ENCODE measurements at places on chromosomes 1 and 21. TPM values are rescaled to one million over a fixed set of nuclear protein-coding genes. Genes with fewer than 3 reads are reported as not detected.
A peak's percentile ranks its signal among the peaks of the same experiment; 100 is the strongest.

DNA sequence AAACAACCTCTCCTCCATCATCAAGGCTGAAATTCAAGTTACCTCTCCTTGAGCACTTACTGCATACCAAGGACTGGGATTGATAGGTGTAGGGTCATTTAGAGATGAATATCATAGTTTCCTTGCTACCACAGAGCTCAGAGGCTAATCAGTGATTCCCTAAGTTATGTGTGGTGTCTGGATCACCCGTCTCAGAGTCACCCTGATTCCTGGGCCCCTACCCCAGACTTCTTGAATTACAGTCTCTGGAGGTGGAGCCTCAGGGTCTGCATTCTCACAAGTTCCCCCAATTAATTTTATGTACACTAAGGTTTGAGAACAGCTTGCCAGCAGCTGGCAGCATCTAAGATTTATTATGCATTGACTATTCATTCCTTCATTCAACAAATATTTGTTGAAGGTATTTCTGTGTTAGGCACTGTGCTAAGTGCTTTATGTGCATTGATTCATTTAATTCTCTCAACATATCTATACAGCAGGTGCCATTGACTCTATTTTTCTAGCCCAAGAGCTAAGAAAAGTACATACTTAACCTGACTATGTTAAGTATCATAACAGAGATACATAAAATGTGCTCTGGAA is 182.9 kb upstream of the FGGY start:
- DNase-seq, result no peak
- H3K27me3 ChIP-seq, result no peaks in the 10 kb centered on the region
- H3K36me3 ChIP-seq, result no peaks in the 10 kb centered on the region
- no peak overlapping the region for H3K4me3 ChIP-seq
- H3K27ac ChIP-seq, result no peak overlapping the region

- no peak for DNase-seq
- H3K4me3 ChIP-seq, result no peak overlapping the region
- H3K36me3 ChIP-seq, result peaks cover 25% of the 10 kb centered on the region
- H3K4me1 ChIP-seq, result peaks cover 89% of the 10 kb centered on the region
These were observed 19.6 kb downstream of the SDC3 start for GRCh38 chr1:30888975-30889374.

- H3K27me3 ChIP-seq, result no peaks in the 10 kb centered on the region
- H3K27ac ChIP-seq, result no peak overlapping the region
- H3K36me3 ChIP-seq, result no peaks in the 10 kb centered on the region
- H3K4me1 ChIP-seq, result no peaks in the 10 kb centered on the region
These were observed 32.6 kb downstream of the NMNAT2 start for GRCh38 chr1:183385340-183386144.

The PPIE gene
- 45.8 TPM for total RNA-seq

DNA sequence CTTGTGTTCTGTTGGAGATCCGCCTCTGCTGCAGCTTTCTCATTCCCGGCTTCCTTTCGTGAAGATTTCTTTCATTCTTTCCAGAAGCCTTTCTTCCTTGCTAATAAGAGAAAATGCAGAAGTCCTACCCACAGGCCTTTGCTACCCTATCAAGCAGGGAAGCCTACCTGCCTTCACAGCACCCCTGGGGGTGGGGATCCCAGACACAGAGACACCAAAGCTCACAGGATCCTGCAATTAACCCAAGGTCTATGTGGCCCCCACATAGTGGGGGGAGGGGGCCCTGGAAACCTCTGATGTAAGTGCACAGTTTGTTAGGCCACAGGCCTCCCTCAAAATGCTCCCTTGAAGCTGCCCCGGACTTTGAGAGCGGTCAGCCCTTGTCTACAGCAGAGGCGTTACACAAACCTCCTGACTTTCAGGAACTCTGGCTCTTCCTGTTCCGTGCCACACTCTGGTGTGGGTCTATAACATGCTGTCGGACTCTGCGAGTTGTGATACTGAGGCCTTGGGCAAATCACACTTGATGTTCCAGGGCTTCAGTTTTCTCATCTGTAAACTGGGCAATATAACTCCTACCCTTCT is 31.2 kb downstream of the NKAIN1 start:
- no peaks in the 10 kb centered on the region for H3K4me1 ChIP-seq
- DNase-seq, result no peak
- no peaks in the 10 kb centered on the region for H3K27me3 ChIP-seq
- no peak overlapping the region for H3K27ac ChIP-seq

GRCh38 chr1:33501774-33502173 is 29.3 kb downstream of the ZSCAN20 start:
- no peaks in the 10 kb centered on the region for H3K36me3 ChIP-seq
- no peaks in the 10 kb centered on the region for H3K4me1 ChIP-seq
- H3K4me3 ChIP-seq, result no peak overlapping the region
- no peak for DNase-seq
- H3K27me3 ChIP-seq, result no peaks in the 10 kb centered on the region

DNA sequence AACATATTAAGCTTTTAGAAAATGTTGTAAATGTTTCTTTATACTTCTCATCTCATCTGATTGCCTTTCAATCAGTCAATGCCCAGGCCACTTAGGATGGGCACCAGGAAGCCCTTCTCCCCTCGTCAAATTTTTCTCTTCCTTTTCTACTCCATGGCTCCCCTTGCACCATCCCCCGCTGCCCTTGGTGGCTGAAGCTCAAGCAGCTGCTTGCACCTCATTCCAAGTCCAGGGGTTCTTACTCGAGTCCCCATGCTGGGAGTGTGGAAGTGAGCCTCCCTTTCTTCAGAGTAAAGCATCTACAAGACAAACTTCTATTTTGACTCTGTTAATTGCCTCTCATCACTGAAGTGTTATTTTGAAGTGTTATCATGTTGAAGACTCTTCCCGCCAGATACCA is 39.7 kb upstream of the KRTAP11-1 start:
- H3K4me1 ChIP-seq, result no peaks in the 10 kb centered on the region
- H3K27me3 ChIP-seq, result no peaks in the 10 kb centered on the region
- H3K27ac ChIP-seq, result no peak overlapping the region
- H3K36me3 ChIP-seq, result no peaks in the 10 kb centered on the region
- no peak for DNase-seq

- no peaks in the 10 kb centered on the region for H3K27me3 ChIP-seq
- DNase-seq, result no peak
- no peaks in the 10 kb centered on the region for H3K4me1 ChIP-seq
- peaks cover 52% of the 10 kb centered on the region for H3K36me3 ChIP-seq
- H3K4me3 ChIP-seq, result no peak overlapping the region
- H3K27ac ChIP-seq, result no peak overlapping the region
These were observed 14.8 kb downstream of the SH3BP5L start for GRCh38 chr1:248810727-248811513.

- H3K4me3 ChIP-seq, result no peak overlapping the region
- no peaks in the 10 kb centered on the region for H3K36me3 ChIP-seq
- H3K27ac ChIP-seq, result no peak overlapping the region
These were observed 31.2 kb downstream of the CR1L start for GRCh38 chr1:207676153-207676552.

- H3K27me3 ChIP-seq, result no peaks in the 10 kb centered on the region
- H3K4me1 ChIP-seq, result peaks cover 11% of the 10 kb centered on the region
- DNase-seq, result no peak
- H3K36me3 ChIP-seq, result peaks cover 2% of the 10 kb centered on the region
These were observed 14.0 kb downstream of the POLR3GL start for GRCh38 chr1:145978471-145978853.

DNA sequence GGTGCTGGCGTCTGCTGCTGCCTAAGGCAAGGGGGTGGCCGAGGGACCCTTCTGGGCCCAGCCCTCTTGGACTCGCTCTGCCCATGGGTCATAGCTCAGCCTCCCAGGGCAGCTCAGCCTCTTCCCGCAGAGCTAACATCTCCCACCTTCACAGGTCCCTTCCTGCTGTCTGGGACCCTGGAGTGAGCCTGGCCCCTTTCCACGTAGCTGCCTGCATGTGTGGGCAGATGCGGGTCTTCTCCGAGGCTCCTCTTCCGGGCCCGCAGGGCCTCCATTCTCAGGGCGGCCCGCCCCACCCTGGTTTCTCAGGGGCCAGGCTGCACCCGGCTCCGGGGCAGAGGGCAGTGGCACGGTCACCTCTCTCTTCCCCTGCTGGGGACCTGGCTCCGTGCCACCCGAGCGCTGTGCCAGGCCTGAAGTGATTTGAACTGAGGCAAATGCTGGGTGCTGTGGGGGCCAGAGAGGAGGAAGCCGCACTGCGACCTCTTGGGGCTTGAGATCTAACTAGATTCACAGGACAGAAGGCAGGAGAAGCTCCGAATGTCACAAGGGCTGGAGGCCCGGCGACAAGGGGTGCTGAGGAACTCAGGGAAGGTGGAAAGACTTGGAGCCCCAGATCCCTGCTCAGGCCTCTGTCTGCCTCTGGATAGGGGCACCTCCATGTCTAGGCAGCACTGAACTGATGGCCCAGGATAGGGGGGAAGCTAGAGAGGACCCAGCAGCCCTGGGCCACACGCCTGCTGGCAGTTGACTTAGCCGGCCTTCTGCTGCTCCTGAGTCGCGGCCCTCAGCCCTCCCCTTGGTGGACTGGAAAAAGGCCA is 40.7 kb downstream of the COQ8A start:
- no peak overlapping the region for H3K27ac ChIP-seq
- no peaks in the 10 kb centered on the region for H3K27me3 ChIP-seq
- no peak overlapping the region for H3K4me3 ChIP-seq
- peaks cover 82% of the 10 kb centered on the region for H3K36me3 ChIP-seq
- DNase-seq, result no peak

The CYP4X1 gene
- 33.3 TPM for total RNA-seq

The KRTAP7-1 gene
- not detected for total RNA-seq

The RNASEL gene
- 10.4 TPM for total RNA-seq

The COL9A2 gene
- 14.1 TPM for total RNA-seq

GRCh38 chr1:108664481-108664880 is 3.6 kb upstream of the HENMT1 start:
- no peaks in the 10 kb centered on the region for H3K36me3 ChIP-seq
- no peaks in the 10 kb centered on the region for H3K27me3 ChIP-seq
- peaks cover 11% of the 10 kb centered on the region for H3K4me1 ChIP-seq

GRCh38 chr1:174497478-174497877 is 49.7 kb downstream of the GPR52 start:
- H3K27ac ChIP-seq, result no peak overlapping the region
- no peaks in the 10 kb centered on the region for H3K36me3 ChIP-seq
- no peaks in the 10 kb centered on the region for H3K4me1 ChIP-seq
- no peaks in the 10 kb centered on the region for H3K27me3 ChIP-seq
- DNase-seq, result no peak
- H3K4me3 ChIP-seq, result no peak overlapping the region

DNA sequence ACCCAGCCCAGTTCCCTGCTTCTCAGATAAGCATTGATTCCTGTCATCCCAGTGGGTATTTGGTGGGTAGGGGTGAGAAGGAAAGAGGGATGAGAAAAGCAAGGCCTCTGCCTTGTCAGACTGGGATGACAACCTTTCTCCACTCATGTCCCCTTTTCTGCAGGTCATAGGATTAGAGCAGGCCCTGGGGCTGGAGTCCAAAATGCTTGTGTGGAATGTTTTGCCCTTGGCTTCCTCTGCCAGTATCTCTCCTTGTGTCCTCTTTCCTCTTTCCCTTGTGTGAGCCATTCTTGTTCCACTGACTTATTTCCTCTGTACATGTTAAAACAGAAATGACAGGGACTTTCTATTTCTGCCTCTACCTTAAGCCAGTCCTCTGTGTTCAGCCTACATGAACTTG is 4.1 kb downstream of the ATP2B4 start:
- no peaks in the 10 kb centered on the region for H3K27me3 ChIP-seq
- peaks cover 2% of the 10 kb centered on the region for H3K36me3 ChIP-seq
- no peak for DNase-seq

- no peak for DNase-seq
- H3K27me3 ChIP-seq, result no peaks in the 10 kb centered on the region
- H3K27ac ChIP-seq, result no peak overlapping the region
- peaks cover 7% of the 10 kb centered on the region for H3K4me1 ChIP-seq
- H3K36me3 ChIP-seq, result peaks cover 34% of the 10 kb centered on the region
- no peak overlapping the region for H3K4me3 ChIP-seq
These were observed 24.5 kb downstream of the NECAP2 start for GRCh38 chr1:16464917-16465625.

- no peak for DNase-seq
- no peaks in the 10 kb centered on the region for H3K27me3 ChIP-seq
- no peak overlapping the region for H3K4me3 ChIP-seq
- no peaks in the 10 kb centered on the region for H3K4me1 ChIP-seq
- no peak overlapping the region for H3K27ac ChIP-seq
These were observed 11.2 kb downstream of the TARBP1 start for GRCh38 chr1:234467821-234468220.

DNA sequence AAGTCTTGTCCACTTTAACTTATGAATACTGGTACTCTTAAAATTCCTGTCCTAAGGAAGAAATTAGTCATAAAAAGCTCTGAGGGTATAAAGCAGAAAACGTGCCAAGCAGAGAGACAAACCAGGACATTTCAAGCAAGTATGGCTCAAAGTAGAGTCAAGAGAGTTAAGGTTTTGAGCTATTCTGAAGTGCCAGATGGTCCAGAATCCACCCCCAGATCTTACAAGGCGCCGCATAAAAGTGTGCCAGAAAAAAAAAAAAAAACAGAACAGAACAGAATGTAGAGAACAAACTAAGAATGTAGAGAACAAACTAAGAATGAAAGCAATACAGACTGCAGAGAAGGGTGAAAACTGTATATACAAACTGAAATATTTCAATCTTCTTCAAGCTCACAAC is 12.5 kb downstream of the EPS15 start:
- DNase-seq, result peak; percentile 89
- no peaks in the 10 kb centered on the region for H3K4me1 ChIP-seq
- H3K36me3 ChIP-seq, result no peaks in the 10 kb centered on the region
- H3K4me3 ChIP-seq, result peak overlapping the region; percentile 6

DNA sequence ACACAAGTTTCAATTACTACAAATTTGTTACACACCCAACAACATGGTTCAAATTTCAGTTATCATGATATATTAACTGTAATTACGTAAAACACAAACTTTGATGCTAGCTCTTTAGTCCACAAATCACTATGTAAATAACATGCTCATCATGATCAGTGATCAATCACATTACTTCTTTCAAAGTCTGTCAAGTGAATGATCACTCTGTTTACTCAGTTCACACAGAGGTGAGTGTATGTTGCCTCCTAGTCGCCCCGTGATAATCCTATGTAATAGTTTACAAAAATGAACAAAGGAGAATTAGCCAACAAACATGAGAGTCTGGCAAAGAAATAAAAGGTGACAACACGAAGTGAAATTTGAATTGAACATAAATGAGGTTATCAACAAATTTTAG is 14.3 kb downstream of the EDEM3 start:
- DNase-seq, result no peak

DNA sequence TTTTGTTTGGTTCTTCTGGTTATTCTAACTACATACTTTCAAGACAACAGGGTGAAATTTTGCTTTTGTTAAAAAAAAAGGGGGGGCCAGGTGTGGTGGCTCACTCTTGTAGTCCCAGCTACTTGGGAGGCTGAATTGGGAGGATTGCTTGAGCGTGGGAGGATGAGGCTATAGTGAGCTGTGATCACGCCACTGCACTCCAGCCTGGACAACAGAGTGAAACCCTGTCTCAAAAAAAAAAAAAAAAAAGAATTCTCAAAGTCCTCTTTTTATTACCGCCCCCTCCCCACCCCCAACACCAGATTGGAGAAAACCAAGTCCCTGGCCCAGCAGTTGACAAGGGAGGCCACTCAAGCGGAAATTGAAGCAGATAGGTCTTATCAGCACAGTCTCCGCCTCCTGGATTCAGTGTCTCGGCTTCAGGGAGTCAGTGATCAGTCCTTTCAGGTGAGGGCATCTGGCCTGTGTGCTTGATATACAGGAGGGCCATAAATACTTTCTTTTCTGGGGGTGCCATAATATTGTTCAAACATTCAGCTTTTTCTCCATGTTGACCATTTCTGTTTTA is 50.2 kb downstream of the LAMC2 start:
- no peak overlapping the region for H3K27ac ChIP-seq
- DNase-seq, result no peak
- no peaks in the 10 kb centered on the region for H3K4me1 ChIP-seq
